ENCODE measurements at places on chromosomes 16 and 17.

DNA sequence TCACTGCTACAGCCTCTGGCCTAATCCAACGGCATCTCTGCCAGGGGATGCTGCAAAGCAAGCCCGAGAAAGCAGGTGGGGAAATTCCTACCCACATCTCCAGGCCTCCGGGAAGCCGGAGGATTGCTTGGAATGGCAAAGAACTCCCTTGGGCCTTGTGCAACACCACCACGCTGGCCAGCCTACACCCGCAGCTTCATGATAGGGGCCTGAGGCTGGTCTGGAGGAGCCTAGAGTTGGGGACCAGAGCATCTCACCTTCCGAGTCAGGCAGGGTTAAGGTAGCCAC, 20.3 kb downstream of the GGA3 start:
- DNase-seq, result no peak

DNA sequence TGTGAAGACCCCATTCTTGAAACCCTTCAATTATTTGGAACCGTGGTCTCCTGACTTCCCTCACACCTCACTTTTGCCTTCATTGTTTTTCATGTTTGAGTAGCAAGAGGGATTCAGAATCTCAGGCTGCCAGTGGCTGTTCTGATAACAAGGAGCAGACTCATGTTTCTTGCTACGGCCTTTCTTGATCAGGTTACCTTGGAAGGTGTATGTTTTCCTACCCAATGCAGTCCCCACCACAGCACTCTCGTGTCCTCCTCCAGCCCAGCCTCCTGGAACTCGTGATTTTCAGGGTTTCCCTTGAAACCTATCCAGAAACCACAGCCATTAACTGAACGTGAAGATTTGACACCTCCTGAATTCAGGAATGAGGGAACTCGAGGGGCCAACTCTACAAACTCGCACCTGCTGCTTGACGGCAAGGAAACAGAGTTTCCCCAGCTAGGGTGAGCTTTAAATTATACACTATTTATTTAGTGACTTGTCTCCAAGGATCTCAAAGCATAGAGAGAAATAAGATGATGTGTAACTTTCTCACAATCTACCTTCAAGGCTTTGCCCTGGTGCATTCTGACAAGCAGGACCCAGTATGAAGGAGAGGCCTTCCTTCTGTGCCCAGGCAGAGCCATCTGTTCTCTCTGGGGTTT, 1.6 kb downstream of the ZFHX3 start:
- no peak for DNase-seq

DNA sequence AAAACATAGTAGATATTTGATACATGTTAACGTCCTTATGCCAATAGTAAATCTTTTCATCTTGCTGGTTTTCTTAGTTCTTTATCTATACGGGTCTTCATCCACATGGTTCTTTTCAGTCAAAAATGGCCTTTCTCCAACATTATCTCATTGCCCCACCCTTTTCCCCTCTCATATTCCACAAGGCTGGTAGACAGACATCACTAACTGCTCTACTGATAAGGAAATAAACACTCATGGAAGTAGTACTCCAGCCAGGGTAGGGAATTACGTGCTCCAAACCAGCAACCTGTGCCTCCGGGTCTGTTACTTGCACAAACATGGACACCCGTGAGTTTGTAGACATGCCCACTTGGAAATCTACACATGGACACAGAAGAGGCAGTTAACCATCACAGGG, 141.4 kb downstream of the XYLT1 start:
- DNase-seq, result no peak

GRCh38 chr17:42403150-42403549, 14.9 kb upstream of the STAT3 start:
- DNase-seq, result no peak

DNA sequence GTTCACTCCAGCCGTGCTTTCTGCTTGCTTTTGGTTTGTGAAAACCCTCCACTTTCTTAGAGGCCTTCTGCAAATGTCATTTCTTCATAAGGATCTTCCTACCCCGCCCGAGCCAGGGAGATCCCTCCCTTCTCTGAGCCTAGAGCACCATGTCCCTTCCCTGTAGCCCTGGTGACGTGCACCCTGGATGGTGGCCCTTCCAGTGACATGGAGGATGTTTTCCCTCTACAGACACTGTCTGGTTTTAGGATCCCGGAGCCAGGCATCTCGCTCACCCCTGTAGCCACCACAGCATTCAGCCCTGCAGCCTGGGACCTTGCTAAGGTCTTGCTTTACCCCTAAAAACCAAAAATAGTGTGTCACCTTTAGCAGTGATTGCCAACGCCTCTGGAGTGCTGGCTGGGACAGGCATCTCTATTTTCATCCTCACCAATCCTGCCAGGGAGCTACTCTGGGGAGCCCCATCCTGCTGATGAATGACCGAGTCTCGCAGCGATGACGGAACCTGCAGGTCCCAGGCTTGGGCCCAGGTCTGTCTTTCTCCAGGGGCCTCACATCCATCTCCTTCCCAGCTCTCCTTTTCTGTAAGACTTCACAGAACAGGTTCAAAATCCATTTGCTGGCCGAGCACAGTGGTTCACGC, 394.1 kb upstream of the TNRC6C start:
- no peak for DNase-seq

DNA sequence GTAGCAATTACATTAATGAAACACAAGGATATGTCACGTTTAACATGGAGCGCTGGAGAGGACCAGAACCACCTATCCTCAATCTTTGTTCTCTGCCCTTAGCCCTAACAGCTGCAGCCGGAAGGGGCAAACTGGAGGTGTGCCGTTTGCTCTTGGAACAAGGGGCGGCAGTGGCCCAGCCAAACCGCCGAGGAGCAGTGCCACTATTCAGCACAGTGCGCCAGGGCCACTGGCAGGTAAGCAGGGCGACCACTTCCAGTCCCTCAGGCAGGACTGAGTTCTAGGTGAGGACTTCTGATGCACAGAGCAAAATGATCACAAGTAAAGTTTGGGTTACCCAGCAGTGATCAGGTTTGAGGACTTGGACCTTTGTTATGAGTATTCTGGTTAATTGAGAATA, 41.1 kb downstream of the CYB561 start:
- no peak for DNase-seq

- DNase-seq, result no peak
Observed at GRCh38 chr17:4947411-4948165, 742 bp downstream of the PFN1 start.

- DNase-seq, result no peak
Observed at GRCh38 chr16:72840631-72841381, 207.1 kb downstream of the ZFHX3 start.

GRCh38 chr17:57370619-57371018, 114.3 kb downstream of the MSI2 start:
- no peak for DNase-seq

DNA sequence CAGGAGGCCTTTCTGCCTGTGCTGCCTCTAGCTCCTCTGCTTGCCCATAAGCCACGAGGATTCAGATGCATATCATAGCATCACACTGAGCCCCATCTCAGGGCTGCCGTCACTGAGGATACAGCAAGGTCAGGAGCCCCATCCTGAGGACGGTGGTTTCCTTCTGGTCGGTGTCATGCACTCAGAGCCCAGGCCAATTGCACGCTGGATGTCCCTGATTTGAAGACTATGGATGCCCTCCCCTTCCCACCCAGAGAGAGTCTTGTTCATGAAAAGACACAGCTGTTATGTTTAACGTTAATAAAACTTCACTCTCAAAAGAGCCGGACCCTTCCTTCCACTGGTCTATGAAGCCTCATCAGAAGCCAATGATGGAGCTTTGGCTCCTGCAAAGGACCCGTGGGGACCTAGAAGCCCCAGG, 19.9 kb downstream of the COTL1 start:
- no peak for DNase-seq

DNA sequence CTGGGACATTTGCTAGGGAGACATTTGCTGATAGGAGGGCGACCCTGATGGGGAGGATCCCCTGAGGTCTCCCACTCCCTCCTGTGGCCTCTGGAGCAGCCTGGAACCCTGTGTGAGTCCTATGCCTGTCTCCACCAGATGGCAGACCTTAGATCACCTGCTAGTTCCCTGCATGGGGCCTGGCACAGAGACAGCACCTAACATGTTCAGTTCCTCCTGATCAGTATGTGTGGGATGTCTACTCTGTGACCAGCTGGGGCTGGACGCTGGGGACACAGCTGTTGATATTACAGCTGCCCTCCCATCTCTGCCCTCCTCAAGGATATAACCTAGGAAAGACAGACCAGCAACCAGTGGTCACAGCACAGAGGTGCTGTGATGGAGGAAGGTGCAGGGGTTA, 1.1 kb upstream of the ADCY7 start:
- DNase-seq, result peak; percentile 11

DNA sequence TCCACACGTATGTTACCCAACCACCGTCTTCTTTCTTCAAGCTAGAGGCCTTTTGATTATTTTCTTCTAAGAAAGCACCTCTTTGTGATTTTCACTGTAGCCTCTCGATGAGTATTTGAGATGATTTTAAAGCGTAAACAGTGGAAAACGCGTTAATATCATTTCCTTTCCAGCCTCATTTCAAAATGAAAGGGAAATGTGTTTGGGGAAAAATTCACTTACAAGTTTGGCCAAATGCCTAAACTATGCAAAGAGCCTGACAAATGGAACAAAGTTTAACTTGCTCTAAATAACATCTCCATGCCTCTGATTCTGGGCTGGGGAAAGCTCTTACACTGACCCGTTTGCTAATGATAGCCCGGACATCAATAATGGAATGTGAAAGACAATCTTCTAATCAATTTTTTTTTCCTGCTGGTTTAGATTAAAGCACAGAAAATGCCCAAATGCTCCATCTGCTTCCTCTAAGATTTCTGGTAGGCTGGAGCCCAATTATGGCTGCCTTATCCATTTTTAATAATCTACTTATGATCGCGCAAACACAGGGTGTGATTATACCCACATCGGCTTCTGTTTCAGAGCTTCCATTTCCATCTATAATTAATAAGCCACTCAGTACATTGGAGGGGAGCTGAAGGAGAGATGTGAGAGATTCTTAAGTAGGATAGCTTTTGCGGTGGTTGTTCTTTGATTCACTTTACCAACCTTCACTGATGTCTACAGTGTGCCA, 43.5 kb downstream of the HS3ST2 start:
- DNase-seq, result no peak

GRCh38 chr16:15963307-15963910, 14.0 kb downstream of the ABCC1 start:
- DNase-seq, result no peak

- DNase-seq, result no peak
Observed at GRCh38 chr16:27922433-27922832, 141.1 kb downstream of the GSG1L start.

DNA sequence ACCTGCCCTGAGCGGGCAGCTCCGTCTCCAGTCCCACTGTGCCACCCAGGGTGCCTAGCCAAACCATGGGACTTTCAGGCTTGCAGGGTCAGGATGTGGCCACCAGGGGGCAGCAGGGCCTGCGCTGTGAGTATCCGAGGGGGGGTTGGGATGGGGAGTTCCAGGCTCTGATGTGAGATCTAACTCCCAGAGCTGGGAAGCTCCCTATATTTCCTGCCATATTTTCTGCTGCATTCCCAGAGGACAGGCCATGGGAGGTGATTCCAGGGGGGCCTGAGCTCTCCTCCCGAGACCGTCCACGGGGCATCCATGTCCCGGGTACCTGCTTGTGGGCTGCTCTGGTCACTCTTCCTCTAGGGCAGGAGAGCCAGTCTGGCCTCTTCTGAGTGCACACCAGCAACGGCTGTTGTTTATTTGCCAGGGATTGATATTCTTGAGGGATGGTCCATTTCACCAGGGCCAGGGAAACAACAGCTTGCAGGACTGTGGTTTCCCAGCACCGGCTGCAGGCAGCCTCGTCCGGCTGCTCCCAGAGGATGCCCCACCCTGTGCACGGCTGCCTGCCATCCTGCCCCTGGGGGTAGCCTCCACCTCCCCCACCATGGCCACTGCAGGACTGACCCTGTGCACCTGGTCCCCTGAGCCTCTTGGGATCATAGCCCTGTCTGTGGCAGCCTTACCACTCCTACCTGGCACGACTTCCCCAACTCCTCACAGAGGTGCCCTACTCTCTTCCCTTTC, 1.2 kb downstream of the GPR142 start:
- peak; percentile 85 for DNase-seq

DNA sequence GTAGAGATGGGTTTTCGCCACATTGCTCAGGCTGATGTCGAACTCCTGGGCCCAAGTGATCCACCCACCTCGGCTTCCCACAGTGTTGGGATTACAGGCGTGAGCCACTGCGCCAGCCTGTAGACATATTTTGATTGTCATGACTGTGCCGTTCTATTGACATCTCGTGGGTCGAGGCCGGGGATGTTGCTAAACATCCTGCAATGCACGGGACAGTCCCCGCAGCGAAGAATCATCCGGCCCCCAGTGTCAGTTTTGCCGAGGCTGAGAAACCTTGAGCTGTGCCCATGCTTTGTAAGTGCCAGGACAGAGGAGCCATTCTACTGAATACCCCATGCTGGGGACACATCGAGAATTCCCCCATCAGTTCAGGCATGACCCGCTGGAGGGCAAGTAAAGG, 69.1 kb upstream of the GSE1 start:
- no peak for DNase-seq

DNA sequence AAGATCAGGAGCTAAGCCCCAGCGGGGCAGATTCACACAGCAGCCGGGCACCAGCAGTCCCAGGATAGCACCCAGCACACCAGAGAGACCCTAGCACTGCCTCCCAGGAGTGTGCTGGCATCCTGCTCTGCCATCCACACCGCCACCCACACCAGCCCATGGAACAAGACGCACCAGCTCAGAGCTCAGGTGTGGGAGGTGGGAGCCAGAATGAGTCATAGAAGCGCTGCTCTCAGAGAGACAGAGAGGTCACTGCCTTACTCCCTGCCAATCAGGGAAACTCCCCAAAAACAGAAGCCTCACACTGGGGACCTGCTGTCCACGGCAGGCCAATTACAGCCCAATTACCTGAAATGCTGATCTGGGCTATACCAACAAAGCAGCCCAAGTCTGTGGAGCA, 64.9 kb downstream of the CDYL2 start:
- DNase-seq, result no peak

GRCh38 chr16:3012246-3012645, 477 bp upstream of the CLDN9 start:
- no peak for DNase-seq

GRCh38 chr16:2212362-2213324, 2.0 kb upstream of the BRICD5 start:
- peak; percentile 16 for DNase-seq

- DNase-seq, result no peak
Observed at GRCh38 chr16:78434401-78434800, 334.9 kb downstream of the WWOX start.

GRCh38 chr17:8709006-8709405, 35.6 kb downstream of the CCDC42 start:
- no peak for DNase-seq

GRCh38 chr17:45370949-45371413, 54.2 kb upstream of the MAP3K14 start:
- DNase-seq, result no peak

- no peak for DNase-seq
Observed at GRCh38 chr17:57665696-57666095, 79.4 kb downstream of the CCDC182 start.

GRCh38 chr16:23857256-23857880, 21.6 kb downstream of the PRKCB start:
- no peak for DNase-seq

GRCh38 chr17:39164675-39165143, 1.3 kb downstream of the ARL5C start:
- DNase-seq, result no peak

- DNase-seq, result no peak
Observed at GRCh38 chr16:50535506-50536257, 12.5 kb upstream of the NKD1 start.

GRCh38 chr17:77109764-77110359, 30.9 kb upstream of the SEC14L1 start:
- no peak for DNase-seq
